ENCODE measurements at places on chromosomes 12 and 14.

DNA sequence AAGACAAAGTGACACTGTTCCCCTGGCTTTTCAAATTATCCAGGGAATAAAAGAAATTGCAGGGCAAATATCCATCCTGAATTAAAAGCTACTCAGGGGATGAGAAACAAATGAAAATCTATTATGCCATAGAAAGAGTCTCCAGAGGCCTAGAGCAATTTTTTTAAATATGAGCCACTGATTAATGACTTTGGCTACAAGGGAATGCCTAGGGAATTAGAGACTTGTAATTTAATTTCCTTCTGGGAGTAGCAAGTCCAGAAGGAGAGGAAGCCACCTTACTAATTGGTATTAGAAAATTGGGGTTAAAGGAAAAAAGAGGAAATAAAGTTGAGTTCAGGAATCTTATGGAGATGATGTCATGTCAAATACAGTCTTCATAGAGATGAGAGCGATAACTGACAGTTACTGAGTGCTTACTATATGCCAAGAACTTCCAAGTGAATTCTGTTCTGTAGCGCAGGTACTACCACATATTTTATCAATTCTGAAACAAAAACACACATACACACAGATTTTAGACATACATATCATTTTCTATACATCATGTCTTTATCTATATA is 304.4 kb downstream of the DUSP6 start:
- no peaks in the 10 kb centered on the region for H3K4me1 ChIP-seq
- no peak overlapping the region for H3K27ac ChIP-seq
- H3K4me3 ChIP-seq, result no peak overlapping the region
- no peak for DNase-seq

GRCh38 chr14:60349663-60350365 is 100.8 kb downstream of the PPM1A start:
- no peak overlapping the region for H3K27ac ChIP-seq
- H3K36me3 ChIP-seq, result no peaks in the 10 kb centered on the region
- H3K4me1 ChIP-seq, result peaks cover 2% of the 10 kb centered on the region
- DNase-seq, result no peak
- H3K27me3 ChIP-seq, result no peaks in the 10 kb centered on the region

DNA sequence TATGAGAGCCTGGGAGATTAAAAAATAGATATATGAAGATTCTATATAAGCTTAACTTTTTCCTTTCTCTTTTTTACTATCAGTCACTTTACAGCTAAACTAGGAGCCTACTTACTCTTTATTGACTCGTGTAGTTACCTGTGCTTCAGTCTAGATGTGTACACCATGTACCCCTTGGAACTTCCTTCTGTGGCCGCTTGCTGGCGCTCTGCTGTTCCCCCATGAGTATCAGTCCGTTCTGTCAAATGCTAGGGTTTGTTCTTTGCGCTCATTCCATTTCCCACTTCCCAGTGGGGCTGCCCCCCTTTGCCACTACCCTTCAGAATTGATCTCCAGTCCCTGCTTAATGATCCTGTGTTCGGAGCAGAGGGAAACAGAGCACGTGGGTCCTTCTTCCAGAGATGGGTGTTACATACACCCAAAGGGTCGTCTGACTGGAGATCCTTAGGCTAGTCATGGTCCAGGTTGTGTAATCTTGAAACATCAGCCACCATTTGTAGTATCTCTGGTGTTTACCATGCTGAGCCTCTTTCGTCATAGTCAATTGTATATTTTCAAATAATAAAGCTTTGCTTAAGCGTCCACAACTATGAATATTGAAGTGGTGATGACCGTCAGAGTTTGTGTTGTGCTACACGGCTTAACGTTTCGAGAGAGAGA is 160.0 kb downstream of the FBXL14 start:
- no peak overlapping the region for H3K27ac ChIP-seq
- H3K27me3 ChIP-seq, result no peaks in the 10 kb centered on the region
- H3K4me1 ChIP-seq, result no peaks in the 10 kb centered on the region
- DNase-seq, result no peak
- no peaks in the 10 kb centered on the region for H3K36me3 ChIP-seq

DNA sequence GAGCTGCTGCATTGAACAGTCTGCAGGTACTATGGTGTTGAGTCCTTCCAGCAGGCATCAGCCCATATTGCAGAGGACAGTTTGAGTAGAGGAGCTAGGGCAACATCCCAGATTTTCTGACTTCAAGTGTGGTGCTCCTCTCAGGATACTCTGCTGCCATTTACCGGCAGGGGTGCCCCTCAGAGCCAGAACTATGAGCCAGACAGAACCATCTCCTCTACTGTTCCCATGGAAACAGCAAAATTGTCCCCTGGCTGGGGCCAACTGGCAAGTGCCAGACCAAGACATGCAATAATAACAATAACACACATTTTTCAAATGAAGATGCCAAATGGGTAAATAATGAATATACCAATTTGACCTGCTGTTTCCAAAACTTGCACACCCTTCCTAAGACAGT is 102.9 kb downstream of the ADCK1 start:
- DNase-seq, result no peak
- H3K27ac ChIP-seq, result no peak overlapping the region
- no peak overlapping the region for H3K4me3 ChIP-seq

- peak within 1 kb of the TSS; percentile 70 for H3K4me3 ChIP-seq
- peaks cover 4% of the 10 kb centered on the region for H3K36me3 ChIP-seq
- no peaks in the 10 kb centered on the region for H3K27me3 ChIP-seq
- H3K27ac ChIP-seq, result no peak within 1 kb of the TSS
- no peak for DNase-seq
Observed at GRCh38 chr12:56079723-56080555, at the start of gene ERBB3. Gene ERBB3 (plus strand): TSS chr12:56080165. CDS start chr12:56080301, 136 bp downstream.

GRCh38 chr14:89794096-89794495 is 160.4 kb downstream of the EFCAB11 start:
- H3K27ac ChIP-seq, result no peak overlapping the region
- H3K4me3 ChIP-seq, result no peak overlapping the region

DNA sequence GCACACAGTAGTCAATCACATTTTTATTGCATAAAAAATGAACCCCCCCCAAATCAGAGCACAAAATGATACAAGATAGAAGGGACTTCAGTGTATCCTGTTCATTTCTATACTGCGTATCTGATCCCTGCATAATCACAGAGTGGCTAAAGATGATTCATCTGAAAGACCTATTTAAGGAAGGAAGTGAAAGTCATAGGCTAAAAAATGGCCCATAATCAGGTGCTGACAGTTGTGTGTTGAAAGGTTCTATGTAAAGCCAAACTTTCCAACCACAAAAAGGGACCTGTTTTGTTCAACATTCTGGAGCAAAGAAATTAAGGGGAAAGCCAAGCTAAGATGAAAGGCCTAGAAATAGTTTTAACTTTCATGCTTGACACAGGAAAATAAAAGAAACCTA is 147.8 kb upstream of the ATP2B1 start:
- H3K4me3 ChIP-seq, result no peak overlapping the region
- H3K27me3 ChIP-seq, result no peaks in the 10 kb centered on the region
- H3K27ac ChIP-seq, result no peak overlapping the region

DNA sequence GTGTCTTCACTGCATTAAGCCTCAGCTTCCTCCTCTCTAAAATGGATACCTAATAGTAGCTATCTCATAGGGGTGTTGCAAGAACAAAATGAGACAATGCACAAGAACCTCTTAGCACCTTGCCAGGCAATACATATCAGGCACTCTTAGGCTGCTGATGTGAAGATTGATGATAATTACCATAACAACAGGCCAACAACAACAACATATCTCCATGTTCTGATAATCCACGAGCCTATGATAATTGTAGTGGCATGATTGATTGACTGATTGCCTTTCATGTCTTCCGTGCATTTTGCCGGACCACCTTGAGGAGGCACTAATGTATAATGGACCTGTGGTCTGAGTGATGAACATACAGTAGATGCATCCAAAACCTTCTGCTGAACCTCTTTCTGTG is 50.7 kb upstream of the WSCD2 start:
- no peak overlapping the region for H3K27ac ChIP-seq
- no peaks in the 10 kb centered on the region for H3K27me3 ChIP-seq
- no peak for DNase-seq
- no peak overlapping the region for H3K4me3 ChIP-seq

- H3K4me1 ChIP-seq, result peaks cover 4% of the 10 kb centered on the region
- H3K27ac ChIP-seq, result no peak overlapping the region
- H3K36me3 ChIP-seq, result no peaks in the 10 kb centered on the region
Observed at GRCh38 chr14:94515426-94515825, 6.2 kb upstream of the SERPINA12 start.

DNA sequence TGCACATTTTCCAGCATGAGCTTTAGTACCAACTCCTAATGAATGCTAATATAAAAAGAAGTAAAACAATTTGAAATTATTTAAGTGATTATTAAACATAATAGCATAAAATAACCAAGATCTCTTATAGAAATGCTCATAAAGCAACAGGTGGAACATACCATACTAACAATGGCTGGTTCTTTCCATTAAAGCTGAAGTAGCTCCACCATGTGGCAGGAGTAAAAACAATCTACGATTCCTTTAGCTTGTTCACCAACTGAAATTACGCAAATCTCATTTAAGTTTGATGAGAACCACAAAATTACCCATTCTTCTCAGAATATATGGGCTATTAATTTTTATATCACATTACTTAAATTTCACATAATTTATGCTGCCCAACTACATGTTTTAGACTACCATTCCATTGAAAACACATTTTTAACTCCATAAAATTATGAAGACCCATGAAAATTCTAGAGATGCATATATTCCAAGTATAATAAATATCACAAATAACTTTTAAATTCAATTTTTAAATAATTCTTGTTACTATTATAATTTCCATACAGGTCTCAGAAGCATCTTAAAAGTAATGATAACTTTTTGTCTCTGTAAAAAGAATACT is 213.6 kb downstream of the DAD1 start:
- DNase-seq, result no peak
- no peak overlapping the region for H3K27ac ChIP-seq
- H3K4me1 ChIP-seq, result no peaks in the 10 kb centered on the region
- no peaks in the 10 kb centered on the region for H3K36me3 ChIP-seq
- H3K4me3 ChIP-seq, result no peak overlapping the region
- no peaks in the 10 kb centered on the region for H3K27me3 ChIP-seq

- no peaks in the 10 kb centered on the region for H3K36me3 ChIP-seq
- peaks cover 2% of the 10 kb centered on the region for H3K4me1 ChIP-seq
- H3K4me3 ChIP-seq, result no peak overlapping the region
Observed at GRCh38 chr12:50612882-50613281, 108.1 kb downstream of the DIP2B start.

GRCh38 chr14:33516898-33517436 is 433.9 kb downstream of the EGLN3 start:
- H3K4me1 ChIP-seq, result no peaks in the 10 kb centered on the region
- H3K36me3 ChIP-seq, result no peaks in the 10 kb centered on the region
- no peak for DNase-seq
- no peaks in the 10 kb centered on the region for H3K27me3 ChIP-seq
- H3K27ac ChIP-seq, result no peak overlapping the region

DNA sequence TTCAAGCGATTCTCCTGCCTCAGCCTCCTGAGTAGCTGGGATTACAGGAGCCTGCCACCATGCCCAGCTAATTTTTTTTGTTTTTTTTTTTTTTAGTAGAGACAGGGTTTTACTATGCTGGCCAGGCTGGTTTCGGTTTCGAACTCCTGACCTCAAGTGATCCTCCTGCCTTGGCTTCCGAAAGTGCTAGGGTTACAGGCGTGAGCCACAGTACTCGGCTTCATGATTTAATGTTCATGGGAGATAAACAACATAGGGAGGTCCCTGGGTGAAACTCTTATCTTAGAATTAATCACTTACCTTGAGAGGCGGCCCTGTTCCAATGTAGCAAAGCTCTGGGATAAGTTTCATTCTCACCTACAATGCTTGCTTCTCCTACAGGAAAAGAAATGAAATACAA is 48.3 kb downstream of the SEL1L start:
- H3K4me3 ChIP-seq, result no peak overlapping the region
- H3K36me3 ChIP-seq, result peaks cover 2% of the 10 kb centered on the region
- no peaks in the 10 kb centered on the region for H3K27me3 ChIP-seq
- DNase-seq, result no peak
- no peak overlapping the region for H3K27ac ChIP-seq
- H3K4me1 ChIP-seq, result no peaks in the 10 kb centered on the region

- H3K4me3 ChIP-seq, result no peak overlapping the region
- no peak overlapping the region for H3K27ac ChIP-seq
- no peak for DNase-seq
- H3K27me3 ChIP-seq, result no peaks in the 10 kb centered on the region
- H3K4me1 ChIP-seq, result no peaks in the 10 kb centered on the region
- H3K36me3 ChIP-seq, result no peaks in the 10 kb centered on the region
Observed at GRCh38 chr14:106024983-106025604, 498.7 kb downstream of the TMEM121 start.

- no peak overlapping the region for H3K27ac ChIP-seq
- no peak overlapping the region for H3K4me3 ChIP-seq
- H3K36me3 ChIP-seq, result no peaks in the 10 kb centered on the region
- no peak for DNase-seq
- H3K27me3 ChIP-seq, result no peaks in the 10 kb centered on the region
Observed at GRCh38 chr14:47471075-47471474, 204.3 kb downstream of the MDGA2 start.

DNA sequence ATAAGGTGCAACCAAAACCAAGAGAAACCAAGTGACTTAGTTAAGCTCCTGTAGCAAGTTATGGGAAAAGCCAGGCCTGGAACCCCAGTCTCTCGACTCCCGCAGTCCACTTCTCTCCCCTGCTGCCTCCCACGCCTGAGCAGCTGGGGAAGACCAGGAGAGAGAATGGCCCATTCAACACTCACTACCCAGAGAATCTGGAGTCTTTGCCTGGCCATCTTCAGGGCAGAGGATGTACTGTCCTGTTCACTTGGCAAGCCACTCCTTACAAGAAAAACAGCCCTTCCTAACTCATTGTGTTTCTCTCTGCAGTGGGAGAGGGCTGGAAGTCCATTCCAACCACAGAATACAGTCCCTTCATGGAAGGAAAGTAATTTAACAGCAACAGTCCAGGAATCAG is 1.8 kb downstream of the PITPNM2 start:
- H3K4me1 ChIP-seq, result peaks cover 2% of the 10 kb centered on the region
- peaks cover 19% of the 10 kb centered on the region for H3K27me3 ChIP-seq
- no peak overlapping the region for H3K27ac ChIP-seq
- H3K36me3 ChIP-seq, result no peaks in the 10 kb centered on the region
- H3K4me3 ChIP-seq, result no peak overlapping the region

- no peak overlapping the region for H3K27ac ChIP-seq
- no peak for DNase-seq
- H3K36me3 ChIP-seq, result no peaks in the 10 kb centered on the region
- H3K4me1 ChIP-seq, result no peaks in the 10 kb centered on the region
- no peaks in the 10 kb centered on the region for H3K27me3 ChIP-seq
- no peak overlapping the region for H3K4me3 ChIP-seq
Observed at GRCh38 chr12:4960547-4960946, 50.8 kb downstream of the KCNA1 start.

- no peak for DNase-seq
- no peak overlapping the region for H3K4me3 ChIP-seq
- H3K27ac ChIP-seq, result no peak overlapping the region
- H3K36me3 ChIP-seq, result no peaks in the 10 kb centered on the region
Observed at GRCh38 chr12:53200458-53201176, 6.4 kb downstream of the ITGB7 start.
